ENCODE measurements at places on chromosomes 1 and 21.

DNA sequence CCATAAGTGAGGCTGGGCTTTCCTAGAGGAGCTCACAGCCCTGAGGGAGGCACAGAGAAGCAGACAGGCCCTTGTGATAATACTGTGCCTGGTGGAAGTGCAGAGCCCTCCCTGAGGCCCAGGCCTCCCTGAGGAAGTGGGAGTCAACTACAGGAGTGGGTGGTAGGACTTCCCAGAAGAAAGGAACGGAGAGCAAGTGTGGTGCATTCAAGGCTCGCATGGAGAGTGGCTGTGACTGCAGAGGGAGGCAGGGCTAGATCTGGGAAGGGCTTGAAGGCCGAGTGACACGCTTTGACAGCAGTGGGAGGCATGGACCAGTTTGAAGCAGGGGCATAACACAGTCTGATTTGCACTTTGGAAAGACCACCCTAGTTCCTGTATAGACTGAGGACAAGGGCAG is 37.3 kb downstream of the AZIN2 start:
- no peak for DNase-seq

DNA sequence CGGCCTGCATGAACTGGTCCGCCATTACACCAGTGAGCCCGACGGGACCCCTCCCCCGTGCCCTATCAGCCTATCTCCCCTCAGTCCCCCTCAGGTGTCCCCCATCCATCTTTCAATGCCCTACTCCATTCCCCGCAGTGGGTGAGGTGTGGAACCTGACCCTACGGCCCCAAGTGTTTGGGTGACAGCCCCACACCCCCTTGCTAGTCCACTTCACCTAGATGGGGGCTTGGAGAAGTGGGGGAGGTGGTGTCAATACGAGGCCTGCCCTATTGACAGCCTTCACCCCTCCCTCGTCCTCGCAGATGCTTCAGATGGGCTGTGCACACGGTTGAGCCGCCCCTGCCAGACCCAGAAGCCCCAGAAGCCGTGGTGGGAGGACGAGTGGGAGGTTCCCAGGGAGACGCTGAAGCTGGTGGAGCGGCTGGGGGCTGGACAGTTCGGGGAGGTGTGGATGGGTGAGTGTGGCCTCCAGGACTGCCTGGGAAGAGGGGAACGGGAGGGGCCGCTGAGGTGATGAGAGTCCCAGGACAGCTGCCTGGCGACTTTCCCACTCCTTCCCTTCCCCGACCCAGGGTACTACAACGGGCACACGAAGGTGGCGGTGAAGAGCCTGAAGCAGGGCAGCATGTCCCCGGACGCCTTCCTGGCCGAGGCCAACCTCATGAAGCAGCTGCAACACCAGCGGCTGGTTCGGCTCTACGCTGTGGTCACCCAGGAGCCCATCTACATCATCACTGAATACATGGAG is 15.7 kb upstream of the HDAC1 start:
- DNase-seq: no peak

DNA sequence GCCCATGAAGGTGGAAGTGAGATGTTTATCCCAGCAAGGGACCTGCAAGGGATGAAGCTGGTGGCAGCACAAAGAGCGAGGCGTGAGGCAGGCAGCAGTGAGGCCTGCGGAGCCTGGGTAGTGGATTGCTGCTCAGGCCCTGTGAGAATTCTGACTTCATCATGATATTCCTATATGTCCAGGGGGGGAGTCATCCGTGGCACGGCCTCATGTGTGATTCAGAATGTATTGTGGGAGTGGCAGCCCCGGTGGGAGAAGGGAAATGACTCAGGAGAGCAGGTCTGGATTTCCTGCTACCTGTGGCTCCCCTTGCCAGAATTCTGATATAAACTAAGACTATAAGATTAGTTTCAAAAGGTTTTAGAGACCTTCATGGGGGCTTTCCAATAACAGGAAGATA is 240.9 kb downstream of the CAMTA1 start:
- no peak for DNase-seq

DNA sequence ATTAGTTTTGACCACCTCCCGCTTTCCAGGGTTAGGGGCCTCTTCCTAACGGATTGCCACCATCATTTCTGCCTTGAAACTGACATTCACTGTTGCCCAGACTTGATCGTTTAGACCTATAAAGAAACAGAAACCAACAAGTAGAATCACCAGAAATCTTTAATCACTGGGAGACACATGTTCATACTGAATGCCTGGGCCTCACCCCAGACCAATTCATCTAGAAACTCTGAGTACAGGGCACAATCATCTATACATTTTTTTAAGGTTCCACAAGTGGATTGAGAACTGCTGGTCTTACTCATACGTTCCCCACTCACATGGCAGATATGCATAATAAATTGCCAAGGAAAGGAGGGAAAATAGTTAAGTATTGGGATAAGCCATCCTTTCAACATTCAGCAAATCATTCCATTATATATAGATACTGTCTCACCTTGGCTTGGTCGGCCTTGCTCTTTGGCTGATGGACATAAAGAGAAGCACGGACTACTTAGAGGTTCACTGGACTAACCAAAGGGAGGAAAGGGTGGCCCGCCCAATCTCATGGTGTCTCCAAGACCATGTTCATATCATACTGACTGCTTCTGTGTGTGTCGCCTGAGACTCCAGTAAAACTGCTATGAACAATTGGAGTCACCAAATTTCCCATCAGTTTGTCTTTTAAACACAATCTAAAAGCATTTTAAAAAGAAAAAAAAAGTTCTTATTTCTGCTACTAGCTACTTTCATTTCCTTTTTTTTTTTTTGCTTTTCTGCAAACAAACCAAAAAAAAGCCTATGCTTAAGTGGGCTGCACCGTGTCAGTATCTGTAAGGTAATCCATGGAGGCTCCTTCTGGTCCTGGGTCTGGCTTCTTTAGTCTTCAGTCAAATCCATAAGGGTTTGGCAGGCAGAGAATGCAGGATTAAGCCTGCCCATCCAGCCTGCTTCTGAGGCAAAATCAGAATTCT is 9.4 kb upstream of the TARBP1 start:
- DNase-seq: no peak

DNA sequence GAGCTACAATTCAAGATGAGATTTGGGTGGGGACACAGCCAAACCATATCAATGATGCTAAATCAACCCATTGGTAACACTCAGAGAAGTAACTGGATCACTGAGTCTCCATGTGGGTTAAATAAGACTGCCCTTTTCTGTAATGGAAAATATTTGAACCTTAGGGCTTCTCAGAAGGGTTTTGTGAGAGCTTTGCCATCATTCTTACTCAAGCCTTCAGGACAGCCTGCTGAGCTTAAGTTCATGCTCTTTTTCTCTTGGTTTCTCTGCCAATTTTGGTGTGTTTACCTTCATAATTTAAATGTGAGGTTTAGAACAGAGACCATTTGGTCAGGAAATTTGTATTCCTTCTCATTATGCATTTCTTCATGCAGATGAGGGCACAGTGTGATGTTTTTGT is 74.7 kb downstream of the DISC1 start:
- no peak for DNase-seq

GRCh38 chr1:95133687-95134086 is 16.5 kb downstream of the TLCD4 start:
- DNase-seq: no peak

Data from activated naive CD4-positive, alpha-beta T cell (primary cell).